ENCODE measurements at places on chromosomes 4 and X. TPM values are rescaled to one million over a fixed set of nuclear protein-coding genes. Genes with fewer than 3 reads are reported as not detected.

Gene ZFP92
- total RNA-seq: 1.9 TPM

Gene NMU
- 1.9 TPM for total RNA-seq

Gene CDKL5
- total RNA-seq: 75.0 TPM

Gene IGFBP7
- 27.1 TPM for total RNA-seq

Gene AFP
- 0.62 TPM for total RNA-seq

DNA sequence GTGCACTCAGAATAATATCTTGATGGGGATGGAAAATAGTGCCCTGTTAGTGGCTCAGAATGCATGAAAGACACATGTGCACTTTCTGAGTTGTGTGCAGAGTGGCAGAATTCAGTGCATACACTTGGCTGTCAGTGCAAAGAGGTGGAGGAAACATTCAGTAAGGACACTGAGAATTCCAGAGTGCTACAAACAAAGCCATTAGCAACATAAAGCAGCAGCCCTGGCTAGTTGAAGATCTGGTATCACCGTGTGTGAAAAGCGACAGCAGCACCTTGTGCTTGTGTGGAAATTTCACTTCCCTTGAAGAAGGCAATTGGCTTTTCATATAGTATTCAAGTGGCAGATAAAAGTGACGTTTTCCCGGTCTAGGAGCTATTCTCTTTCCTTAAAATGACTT lies 810.4 kb downstream of the TRIML1 start:
- DNase-seq: no peak

- no peak for DNase-seq
Measured at GRCh38 chrX:16993791-16994318, 47.4 kb downstream of the REPS2 start.

DNA sequence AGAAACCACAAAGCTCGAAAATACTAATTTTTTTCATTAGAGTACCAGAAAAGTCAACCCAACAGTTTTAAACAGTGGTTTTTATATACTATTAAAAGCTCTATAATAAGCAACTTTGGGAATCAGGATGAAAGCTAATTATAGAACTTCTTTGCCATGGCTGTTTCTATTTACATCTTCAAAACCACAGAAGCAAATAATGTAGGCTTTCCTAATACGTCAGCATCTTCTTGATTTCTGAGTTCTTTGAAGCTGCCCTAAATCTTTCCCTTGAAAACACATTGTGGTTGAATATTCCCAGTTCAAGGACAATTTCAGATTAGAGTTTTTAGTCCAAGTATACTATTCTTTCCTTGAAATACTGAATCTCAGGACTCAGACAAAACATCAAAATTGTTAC lies 460.2 kb upstream of the FAT1 start:
- DNase-seq: no peak

- no peak for DNase-seq
Measured at GRCh38 chr4:38242822-38243387, 282.7 kb downstream of the PTTG2 start.

DNA sequence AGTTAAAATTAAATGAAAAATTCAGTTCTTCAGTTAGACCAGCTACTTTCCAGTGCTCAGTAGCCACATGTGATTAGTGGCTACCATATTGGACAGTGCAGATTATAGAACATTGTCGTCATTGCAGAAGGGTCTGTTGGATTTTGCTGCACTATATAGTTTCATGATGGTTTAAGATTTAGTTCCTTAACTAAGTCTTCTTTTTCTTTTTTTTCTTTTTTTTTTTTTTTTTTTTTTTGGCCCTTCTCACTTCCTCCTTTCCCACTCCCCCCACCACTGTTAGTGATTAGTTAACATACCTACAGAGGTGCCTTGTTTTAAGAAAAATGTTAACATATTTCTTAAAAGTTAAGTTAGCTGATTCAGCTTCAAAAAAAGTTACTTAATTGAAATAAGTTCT lies 9.0 kb downstream of the RAB9A start:
- no peak for DNase-seq

GRCh38 chr4:86398187-86398586 lies 38.3 kb upstream of the MAPK10 start:
- no peak for DNase-seq

DNA sequence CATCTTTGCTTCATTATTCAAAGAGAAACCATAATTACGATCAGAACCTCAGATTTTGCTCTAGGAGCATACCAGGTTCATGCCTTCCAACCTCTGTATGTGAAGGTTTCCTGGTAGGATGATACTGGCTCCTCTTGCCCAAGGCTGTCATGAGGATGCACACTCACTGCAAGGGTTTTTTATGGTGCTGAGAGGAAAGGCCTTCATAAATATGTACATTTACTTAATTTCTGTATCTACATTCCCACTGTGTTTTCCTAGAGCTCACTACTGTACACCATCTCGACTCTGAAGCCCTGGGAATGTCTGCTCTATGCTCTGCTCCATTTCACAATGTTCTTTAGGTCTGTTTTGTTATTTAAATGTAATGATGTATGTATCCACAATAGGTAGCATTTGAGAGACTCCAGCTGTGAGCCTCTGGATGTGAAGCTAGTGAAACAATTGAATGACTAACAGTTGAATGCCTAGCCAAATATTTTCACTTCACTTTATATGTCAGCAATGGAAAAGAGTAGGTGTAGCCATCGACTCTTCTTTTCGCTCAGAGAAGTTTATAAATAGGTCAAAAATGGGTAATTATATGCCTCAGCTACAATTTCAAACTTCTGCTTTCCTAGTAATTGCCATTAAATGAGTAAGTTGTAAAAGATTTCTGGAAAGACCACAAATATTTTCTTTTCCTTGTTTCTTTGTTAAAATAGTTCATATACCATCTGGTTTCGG lies 228.0 kb downstream of the PALLD start:
- no peak for DNase-seq

- no peak for DNase-seq
Measured at GRCh38 chrX:103789004-103789403, 12.4 kb downstream of the PLP1 start.

DNA sequence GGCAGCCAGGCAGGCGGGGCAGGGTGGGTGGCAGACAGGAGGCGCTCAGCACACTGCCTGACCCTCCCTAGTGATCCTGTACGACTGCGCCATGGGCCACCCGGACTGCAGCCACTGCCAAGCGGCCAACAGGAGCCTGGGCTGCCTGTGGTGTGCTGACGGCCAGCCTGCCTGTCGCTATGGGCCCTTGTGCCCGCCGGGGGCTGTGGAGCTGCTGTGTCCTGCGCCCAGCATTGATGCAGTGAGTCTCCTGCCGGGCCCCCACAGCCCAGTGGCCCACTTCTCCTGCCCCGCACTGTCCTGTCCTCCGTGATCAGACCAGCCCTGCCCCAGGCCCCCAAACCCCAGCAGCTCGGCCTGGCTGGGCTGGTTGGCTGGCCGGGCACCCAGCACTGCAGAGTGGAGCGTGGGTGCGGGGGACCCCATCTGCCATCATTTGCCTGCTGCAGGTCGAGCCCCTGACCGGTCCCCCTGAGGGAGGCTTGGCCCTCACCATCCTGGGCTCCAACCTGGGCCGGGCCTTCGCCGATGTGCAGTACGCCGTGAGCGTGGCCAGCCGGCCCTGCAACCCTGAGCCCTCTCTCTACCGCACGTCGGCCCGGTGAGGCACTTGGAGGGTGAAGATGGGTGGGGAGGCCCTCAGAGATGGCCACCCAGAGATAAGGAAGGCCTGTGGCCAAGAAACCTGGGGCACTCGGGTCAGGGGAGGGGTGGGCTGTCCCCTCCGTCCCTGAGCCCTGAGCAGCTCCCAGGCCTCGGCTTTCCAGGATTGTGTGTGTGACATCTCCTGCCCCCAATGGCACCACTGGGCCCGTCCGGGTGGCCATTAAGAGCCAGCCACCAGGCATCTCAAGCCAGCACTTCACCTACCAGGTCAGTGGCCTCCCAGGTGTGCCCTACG lies 7.6 kb downstream of the PLXNB3 start:
- DNase-seq: no peak

GRCh38 chrX:40265936-40266335 lies 168.2 kb upstream of the BCOR start:
- no peak for DNase-seq

DNA sequence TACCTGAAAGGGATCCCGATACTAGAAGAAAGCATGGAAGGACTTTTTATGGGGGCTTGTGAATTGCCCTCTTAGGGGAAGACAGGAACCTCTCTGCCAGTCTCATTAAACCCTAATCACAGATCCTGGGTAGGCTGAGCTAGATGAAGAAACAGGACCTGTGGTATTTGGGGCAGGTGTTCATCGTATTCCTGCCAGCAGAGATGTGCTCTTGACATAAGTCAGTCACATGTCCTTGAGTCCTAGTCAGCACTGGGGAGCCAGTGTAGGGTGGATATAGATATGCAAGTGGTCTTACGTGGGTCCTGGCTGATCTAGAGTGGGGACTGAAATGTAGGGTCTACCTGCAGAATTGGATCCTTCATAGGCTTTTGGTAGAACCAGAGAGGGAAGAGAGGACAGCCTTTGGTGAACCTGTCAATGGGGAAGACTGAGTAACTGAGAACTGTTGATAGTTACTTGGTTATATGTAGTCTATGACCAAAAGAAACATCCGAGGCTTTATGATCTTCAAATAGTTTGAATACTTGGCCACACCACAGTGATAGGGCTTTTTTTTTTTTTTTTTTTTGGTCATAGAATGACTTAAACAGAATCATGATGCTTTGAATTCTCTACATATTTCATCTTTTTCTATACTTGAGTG lies 63.5 kb upstream of the WDR1 start:
- no peak for DNase-seq

DNA sequence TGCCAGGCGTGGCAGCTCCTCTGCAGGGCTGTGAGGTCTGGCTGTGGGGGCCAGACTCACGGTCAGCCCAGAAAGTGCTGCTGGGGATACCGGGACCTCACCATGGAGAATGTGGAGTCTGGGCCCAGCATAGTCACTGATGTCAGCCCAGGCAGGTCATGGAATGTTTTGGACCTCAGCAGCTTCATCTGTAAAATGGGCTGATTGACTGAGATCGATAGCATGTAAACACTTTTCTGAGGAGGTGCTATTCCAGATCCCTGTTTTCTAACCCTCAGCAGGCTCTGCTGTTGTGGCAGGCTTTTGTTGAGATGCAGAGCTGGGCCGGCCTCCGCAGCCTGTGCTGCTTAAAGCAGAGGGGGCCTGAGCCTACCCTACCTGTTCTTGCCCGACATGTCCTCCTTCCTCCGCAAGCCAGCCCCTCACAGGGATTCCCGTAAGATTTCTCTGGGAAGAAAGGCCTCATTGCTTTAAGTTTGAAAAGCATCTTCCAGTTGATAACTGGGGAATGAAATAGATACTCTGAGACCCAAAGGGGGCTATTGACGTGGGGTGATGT lies 38.3 kb upstream of the HGFAC start:
- no peak for DNase-seq

DNA sequence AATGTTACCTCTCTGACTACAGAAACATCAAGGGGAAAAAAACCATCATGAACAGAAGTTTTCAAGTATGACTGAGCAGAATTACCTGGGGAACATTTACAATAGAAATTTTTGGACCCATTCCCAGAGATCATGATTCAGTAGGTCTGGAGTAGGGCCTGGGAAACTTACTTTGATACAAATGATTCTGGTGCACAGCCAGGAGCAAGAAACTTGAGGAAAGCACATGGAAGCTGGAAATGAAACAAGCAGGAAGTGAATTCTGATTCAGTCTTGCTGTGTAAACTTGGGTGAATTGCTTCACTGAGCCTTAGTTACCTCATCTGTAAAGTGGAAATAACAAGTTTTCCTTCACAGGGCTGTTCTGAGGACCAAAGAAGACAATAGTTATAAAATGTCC lies 192.5 kb upstream of the TAPT1 start:
- DNase-seq: no peak

DNA sequence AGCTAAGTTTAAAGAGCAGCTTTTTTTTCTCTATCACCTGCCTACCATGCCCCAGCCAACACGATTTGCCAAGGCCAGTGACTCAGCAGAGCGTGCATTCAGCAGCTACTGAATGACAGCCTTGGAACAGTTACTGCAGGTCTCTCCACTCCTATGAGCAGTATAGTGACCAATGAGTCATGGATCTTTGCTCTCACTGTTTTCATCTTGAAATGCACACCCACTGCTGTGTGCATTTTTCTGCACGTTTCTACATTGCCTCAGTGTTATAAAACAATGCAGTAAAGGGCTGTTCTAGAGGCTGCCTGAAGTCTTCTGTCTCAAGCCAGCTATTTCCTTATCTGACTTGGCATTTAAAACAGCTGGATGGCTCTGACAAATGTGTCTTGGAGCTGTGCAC lies 66.0 kb upstream of the C4orf54 start:
- peak; percentile 35 for DNase-seq

DNA sequence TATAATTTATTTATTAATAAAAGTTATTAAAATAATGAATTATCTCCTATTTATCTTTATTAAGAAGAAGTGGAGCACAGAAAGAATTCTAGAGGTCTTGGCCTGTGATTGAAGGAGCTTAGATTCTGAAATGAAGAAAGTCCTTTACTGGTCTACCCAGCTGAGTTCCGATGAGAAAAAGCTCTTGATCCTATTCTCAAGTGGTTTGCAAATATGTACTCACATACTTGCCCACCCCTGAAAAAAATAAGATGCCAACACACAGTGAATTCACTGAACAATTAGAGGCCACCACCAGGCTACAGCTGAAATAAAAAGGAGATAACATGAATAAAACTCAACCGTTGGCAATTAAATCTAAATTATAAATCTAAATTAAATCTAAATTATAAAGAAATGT lies 253.4 kb downstream of the MAPK10 start:
- no peak for DNase-seq

DNA sequence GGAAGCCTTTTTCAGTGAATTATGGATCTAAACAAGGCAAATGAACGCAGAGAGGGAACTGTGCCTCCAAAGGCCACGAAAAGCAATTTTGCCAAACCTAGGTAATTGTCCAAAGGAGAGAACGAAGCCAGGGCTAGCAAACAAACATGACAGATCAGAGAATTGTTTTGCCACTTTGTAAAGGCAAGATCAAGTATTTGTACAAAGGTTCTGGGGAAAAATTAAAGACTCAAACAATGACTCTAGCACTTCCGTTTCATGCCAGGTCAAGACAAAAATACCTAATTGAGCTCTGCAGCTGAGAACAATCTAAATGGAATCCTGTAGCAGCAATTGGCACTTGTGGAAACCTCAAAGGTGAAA lies 8.5 kb downstream of the RBM47 start:
- no peak for DNase-seq

GRCh38 chr4:77586951-77587383 lies 18.7 kb upstream of the CXCL13 start:
- no peak for DNase-seq

DNA sequence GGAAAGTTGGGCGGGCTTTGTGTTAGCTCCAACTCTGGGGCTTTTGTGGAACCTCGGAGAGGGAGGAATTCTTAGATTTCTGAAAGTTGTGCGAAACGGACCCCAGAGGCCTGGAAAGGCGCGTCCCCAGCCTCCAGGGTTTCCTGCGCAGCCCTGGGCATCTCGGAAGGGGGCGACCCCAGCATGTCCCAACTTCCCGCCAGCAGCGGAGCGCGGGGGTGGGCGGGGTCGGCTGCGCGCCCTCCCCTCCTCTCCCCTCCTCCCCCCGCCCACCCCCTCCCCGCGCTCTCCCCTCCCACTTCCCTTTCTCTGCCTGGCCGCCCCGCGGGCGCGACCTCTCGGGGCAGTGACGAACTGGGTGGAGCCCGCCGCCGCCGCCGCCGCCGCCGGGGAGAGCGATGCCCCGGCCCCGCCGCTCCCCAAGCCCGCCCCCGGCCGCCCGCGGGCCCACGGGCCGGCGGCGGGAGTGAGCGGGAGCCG lies 16.8 kb downstream of the PTTG2 start:
- peak; percentile 25 for DNase-seq

GRCh38 chr4:1367936-1368289 lies 20.9 kb downstream of the UVSSA start:
- no peak for DNase-seq
